BJ (cell line): ENCODE measurements at places on chromosomes 12 and 14. TPM values are rescaled to one million over a fixed set of nuclear protein-coding genes. Genes with fewer than 3 reads are reported as not detected.
A peak's percentile ranks its signal among the peaks of the same experiment; 100 is the strongest.

Gene RASSF9
- polyA plus RNA-seq = 0.09 and 0.16 TPM in 2 replicates

Gene GALNT4
- 2.1 and 4.2 TPM in 2 replicates for polyA plus RNA-seq

Gene LALBA
- not detected in 2 replicates for polyA plus RNA-seq

Gene IFNG-AS1
- not detected in 2 replicates for polyA plus RNA-seq

Gene CCDC38
- polyA plus RNA-seq = not detected in 2 replicates

Gene ASB2
- 0.06 TPM in 2 replicates for polyA plus RNA-seq

Gene ACACB
- 1.1 and 1.7 TPM in 2 replicates for polyA plus RNA-seq

Gene TMEM63C
- polyA plus RNA-seq = not detected in 2 replicates

DNA sequence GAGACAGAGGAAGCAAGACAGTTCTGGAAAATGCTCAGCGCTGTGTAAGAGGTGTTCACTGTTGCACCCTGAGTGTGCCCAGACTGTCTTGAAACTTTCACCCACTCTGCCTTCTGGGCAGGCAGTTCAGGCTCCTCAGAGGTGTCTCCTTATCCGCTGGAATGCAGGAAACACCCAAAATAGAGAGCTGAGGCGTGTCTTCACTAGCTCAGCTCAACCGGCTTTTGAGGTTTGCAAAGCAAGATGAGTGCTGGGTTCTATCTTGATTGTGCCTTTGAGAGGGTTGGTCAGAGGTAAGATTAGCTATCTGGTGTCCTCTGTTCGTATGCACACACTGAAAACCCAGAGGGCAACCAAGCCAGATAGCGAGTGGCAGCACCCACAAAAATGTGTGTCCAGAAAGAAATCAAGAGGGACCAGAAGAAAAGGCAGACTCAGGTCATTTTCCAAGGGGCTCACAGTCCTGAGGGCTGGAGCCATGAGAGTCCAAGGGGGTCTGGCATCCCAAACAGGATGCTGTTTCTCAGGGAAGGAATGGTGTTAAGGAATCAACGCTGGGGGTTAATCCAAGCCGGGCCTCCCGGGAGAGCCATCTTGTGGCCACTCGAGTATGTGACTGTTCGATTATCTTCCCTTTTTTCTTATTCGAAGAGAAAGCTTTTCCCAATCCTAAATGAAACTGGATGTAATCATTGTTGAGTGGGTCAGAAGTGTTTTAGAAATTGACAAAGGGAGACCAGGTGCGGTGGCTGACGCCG, 47.1 kb downstream of the TBX3 start:
- no peak for DNase-seq

GRCh38 chr12:102182635-102183034, 15.0 kb downstream of the PMCH start:
- DNase-seq = no peak

DNA sequence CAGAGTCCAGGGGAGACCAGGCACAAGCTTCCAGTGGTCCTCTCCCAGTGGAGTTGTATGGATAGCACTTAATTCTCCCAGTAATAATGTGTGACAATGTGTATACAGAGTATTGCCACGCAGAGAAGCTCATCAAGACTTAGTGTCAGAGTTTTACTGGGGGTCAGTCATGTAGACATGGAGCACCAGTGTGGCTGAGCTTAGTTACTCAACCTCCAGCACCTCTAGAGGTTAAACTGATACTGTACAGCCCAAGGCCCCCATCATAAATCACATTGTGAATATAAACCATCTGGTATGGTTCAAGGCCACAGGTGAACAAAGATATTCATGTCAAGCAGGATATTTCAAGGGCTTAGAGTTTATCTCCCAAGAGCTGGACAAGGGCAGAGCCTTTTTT, 378.1 kb upstream of the TMPO start:
- no peak for DNase-seq

DNA sequence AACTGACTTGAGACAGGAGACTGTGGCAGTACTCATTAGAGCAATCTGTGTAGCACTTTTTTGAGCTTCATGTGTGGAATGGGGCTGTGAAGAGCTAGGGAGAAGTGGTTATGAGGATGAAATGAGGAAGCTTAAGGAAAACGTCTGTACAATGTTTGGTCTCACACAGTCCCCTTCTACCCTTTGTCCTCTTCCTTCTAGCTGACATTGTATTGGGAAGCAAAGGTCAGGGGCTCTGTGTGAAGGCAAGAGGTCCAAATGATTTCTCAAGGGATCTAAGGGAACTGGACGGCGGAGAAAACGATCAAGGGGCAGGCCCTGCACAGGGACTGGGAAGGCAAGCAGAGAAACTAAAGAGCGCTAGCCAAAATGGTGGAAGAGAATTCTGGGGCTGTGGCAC, 13.1 kb upstream of the CIPC start:
- DNase-seq = no peak

DNA sequence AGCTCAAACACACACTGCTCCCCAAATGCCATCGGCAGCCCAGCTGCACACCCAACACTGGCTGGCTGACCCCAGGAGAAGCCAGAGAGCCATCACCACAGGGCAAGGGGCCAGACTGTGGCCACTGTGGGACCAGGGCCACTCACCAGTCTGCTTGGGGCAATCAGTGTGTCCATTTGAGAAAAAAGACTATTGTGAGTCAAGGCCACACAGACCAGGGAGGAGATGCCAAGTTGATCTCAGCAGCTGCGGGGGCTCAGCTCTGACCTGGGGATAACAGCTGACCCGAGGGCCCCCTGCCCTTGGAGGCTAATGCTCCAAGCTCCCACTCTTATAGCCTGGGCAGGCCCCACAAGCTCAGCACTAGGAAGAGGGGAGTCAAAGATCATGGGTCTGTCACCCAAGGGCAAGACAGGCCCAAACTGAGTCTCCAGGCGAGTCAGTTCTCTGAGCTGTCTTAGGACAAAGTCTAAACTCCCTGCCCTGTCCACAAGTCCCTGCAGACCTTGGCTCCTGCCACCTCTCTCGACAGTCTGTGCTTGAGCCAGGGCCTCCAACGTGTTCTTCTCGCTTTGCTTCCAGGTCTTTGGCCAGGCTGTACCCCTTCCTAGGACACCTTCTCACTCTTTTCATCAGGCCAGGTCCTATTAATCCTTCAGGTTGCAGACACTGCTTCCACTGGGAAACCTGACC, 30.1 kb upstream of the PNMA1 start:
- DNase-seq = no peak

- DNase-seq = no peak
Observed at GRCh38 chr12:50283229-50283923, at the start of gene LIMA1. TSS of gene LIMA1 (minus strand) at chr12:50283520. CDS start at chr12:50248751, 34,769 bp downstream.

DNA sequence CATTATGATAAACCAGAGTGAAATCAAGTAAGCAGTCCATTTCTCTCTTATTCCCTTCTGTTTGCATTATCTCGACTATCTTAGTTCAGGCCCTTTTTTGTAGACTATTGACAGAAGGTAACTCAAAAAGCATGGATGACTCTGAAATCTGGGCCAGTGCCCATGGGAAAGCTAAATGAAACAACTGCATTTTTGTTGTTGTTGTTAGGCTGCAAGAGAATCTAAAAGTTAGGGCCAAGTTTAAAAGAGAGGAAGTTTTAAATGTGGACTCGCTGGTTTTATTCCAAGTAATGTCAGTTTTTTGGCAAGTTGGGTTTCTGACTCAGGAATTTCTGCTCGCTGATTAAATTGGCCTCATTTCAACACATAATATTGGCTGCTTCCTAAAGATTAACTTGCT, 201.1 kb downstream of the PIK3C2G start:
- DNase-seq = peak; percentile 50

DNA sequence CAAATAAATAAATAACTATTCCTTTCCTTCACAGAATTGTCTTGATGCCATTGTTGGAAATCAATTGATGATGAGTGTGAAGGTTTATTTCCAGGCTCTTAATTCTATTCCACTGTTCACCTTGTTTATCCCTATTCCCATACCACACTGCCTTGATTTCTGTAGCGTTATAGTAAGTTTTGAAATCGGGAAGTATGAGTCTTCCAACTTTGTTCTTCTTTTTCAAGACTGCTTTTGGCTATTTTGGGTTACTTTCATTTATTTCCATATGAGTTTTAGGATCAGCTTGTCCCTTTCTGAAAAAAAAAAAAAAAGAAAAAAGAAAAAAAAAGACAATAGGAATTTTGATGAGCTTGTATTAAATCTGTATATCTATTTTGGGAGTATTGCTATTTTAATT, 9.3 kb upstream of the CDK2AP1 start:
- no peak for DNase-seq

- DNase-seq = no peak
Observed at GRCh38 chr12:79954037-79954610, 19.2 kb upstream of the PPP1R12A start.

DNA sequence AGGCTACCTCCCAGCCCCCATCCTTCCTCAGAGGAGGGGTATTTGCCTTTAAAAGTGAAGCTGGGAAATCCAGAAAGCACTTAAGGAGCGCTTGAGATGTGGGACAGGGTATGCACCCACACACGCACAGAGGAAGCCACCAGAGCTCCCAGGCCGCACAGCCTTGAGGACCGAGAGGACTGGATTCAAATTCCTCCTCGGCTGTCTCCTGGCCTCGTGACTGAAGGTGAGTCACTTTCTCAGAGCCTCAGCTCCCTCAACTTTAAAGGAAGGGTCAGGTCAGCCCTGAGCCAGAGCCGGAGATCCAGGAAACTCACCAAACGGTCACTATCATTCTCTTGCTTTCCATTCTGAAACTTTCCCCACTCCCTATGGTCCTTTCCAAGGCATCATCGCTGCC, 37.6 kb downstream of the BCL11B start:
- no peak for DNase-seq

- DNase-seq = no peak
Observed at GRCh38 chr14:95935228-95935822, 58.7 kb downstream of the TUNAR start.

DNA sequence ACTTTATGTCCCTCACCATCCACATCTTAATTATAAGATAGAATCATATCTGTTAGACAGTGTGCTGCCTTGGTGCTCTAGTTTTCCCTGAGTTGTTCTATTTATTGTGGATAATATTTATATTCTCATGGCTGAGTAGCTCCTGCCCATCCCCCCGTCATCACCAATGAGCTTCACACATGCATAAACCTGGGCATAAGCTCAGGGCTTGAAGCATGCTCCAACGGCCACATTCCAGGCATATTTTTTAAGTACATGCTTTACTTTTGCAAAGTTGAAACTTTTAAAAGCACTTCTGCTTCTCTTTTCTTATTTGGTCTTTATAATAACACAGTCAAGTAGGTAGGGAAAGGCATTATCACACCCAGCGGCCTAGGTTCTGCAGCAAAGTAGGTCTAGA, 3.4 kb upstream of the FBXO34 start:
- no peak for DNase-seq

- no peak for DNase-seq
Observed at GRCh38 chr12:121537814-121538698, 42.8 kb downstream of the KDM2B start.

GRCh38 chr12:50986966-50987737, 34.8 kb downstream of the HIGD1C start:
- peak; percentile 21 for DNase-seq

DNA sequence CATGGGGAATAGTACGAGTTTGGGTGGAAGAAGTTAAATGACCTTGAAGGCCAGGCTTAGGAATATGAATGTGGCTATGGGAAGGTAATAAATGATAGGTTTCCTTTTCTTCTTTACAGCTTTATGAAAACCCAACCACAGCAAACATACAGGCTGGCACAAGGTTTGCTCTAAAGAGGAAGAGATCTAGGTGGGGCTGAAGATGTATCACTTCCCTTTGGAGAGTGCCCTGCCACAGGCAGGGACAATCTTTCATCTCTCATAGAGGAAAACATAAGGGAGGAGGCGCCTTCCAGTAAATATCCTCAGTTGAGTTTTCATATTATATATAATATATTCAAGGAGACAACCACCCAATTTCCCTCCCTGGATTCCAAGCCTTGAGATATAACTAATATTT, 72.9 kb upstream of the FRMD6 start:
- no peak for DNase-seq

- no peak for DNase-seq
Observed at GRCh38 chr14:49977126-49977841, 84.4 kb downstream of the ARF6 start.

GRCh38 chr12:78403136-78403535, 461.4 kb upstream of the SYT1 start:
- peak; percentile 56 for DNase-seq

- DNase-seq = no peak
Observed at GRCh38 chr12:45076417-45077026, 25.6 kb upstream of the DBX2 start.

DNA sequence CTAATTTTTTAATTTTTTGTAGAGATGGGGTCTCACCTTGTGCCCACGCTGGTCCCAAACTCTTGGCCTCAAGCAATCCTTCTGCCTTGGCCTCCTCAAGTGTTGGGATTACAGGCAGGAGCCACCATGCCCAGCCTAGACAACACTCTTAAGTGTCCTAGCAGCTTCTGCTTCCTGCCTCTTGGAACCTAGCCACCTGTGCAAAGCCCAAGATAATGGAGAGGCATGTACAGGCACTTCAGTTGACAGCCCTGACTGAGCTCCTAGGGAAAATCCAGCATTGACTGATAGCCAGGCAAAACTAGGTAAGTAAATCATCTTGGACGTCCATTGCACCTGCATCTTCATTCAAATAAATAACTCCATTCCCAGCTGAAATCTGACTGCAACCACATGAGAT, 15.5 kb downstream of the COX14 start:
- no peak for DNase-seq

GRCh38 chr12:117380083-117380482, 18.7 kb upstream of the NOS1 start:
- DNase-seq = no peak

GRCh38 chr12:119989361-119989730, 310 bp downstream of the BICDL1 start:
- no peak for DNase-seq

DNA sequence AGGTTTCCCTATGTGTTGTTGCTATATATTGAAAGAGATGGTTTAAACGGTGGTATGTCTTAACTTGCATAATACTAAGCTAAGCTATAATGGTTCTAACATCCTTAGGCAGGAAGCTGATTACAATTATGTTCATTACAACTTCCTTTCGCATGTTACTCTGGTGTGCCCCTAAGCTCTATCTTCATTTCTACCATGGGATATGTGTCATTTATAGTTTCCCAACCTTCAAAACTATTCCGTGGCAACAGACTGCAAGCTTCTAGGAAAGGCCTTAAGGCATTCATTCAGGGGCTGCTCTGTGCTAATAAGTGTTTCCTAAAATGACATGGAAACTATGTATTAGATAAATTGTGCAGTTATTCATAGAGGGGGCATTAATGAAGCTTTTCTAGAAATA, 294.6 kb downstream of the GXYLT1 start:
- DNase-seq = no peak

DNA sequence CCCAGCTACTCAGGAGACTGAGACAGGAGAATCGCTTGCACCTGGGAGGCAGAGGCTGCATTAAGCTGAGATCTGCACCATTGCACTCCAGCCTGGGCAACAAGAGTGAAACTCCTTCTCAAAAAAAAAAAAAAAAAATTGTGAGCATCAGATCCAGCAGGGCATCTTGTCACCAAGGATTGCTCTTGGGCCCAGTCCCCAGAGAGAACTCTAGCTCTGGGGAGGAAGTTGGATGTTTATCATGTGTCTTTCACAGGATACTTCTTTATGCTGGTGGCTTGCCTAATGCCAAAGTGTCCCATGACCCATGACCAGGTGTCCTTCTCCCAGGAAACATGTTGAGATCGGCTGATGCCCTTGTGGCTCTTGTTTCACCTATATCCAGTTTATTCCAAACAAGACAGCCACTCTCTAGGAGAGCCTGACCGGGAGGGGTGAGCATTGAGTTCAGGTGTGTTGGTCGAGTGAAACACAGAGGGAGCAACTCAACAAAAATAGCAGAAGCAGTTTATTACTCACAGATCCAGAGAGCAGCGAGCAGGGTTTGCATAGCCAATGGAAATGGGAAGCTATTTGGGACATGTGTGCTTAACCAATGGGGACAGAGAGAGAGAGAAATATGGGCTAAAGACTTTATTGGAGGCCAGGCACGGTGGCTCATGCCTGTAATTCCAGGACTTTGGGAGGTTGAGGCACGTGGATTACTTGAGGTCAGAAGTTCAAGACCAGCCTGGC, 6.6 kb upstream of the TCHP start:
- no peak for DNase-seq
